ENCODE measurements at places on chromosomes 12 and 14.

- DNase-seq = peak; percentile 67
These were observed 52.0 kb upstream of the RIMBP2 start for GRCh38 chr12:130768120-130768519.

- DNase-seq = no peak
These were observed 73.9 kb downstream of the SPPL3 start for GRCh38 chr12:120830052-120830940.

DNA sequence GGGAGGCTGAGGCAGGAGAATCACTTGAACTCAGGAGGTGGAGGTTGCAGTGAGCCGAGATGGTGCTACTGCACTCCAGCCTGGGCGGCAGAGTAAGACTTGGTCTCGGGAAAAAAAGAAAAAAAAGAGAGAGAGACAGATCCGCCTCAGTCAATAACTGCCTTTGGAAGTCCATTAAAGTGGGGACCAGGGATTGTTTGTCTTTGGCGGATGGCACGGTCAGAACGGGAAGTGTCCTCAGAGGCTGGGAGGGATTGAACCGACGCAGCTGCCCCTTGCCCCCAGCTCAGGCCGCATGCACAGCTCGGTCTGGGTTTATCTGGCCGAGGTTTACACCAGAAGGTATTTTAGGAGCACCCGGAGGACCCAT, 54.4 kb downstream of the TESC start:
- DNase-seq = no peak

- DNase-seq = no peak
These were observed 8.5 kb downstream of the IRAK3 start for GRCh38 chr12:66197495-66197921.

DNA sequence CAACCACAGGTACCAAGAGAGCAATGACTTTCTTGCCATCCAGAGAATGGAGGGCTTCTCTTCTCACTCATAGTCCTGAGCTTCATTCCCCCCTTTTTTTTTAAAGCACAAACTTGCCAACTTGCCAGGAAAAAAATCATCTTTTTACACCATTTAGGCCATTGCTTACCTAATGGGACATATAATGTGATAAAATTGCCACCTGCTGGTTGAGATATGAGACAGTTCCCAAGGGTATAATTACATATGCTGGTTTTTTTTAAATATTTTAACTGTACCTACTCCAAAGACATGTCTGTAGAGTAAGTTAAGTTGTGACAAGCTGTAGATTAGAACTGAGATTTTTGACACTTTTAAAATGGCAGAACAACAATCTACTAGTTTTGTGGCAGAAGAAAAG, 519.1 kb upstream of the SEL1L start:
- no peak for DNase-seq

DNA sequence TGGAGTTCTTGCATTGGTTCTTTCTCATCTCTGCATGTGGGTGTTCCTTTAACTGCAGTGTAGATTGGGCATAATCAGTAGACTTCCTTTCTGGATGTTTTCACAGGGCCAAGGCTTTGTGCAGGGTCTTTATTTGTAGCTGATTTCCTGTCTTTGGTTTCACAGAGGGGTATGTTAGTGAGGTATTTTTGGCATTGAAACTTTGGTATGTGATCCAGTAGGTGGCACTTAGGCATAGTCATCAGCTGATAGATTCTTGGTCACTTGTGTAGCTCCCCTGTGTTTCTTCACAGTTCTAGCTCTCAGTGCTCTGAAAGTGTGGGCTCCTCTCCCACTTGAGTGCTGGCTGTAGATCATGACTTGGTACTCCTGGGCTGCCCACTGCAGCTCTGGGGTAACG, 52.7 kb upstream of the LMO3 start:
- no peak for DNase-seq

DNA sequence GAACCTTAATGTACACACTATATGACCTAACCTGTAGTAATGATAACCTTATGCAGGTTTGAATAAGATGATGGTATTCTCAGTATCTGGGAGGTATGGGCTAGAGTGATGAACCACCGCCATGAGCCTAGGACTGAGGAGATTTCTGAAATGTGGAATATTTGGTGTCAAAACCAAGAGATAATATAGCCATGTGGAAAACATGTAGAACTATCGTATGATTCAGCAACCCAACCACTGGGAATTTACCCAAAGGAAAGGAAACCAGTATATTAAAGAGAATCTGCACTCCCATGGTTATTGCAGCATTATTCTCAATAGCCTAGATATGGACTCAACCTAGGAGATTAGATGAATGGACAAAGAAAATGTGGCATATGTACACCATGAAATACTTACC, 271.7 kb upstream of the BTG1 start:
- no peak for DNase-seq

DNA sequence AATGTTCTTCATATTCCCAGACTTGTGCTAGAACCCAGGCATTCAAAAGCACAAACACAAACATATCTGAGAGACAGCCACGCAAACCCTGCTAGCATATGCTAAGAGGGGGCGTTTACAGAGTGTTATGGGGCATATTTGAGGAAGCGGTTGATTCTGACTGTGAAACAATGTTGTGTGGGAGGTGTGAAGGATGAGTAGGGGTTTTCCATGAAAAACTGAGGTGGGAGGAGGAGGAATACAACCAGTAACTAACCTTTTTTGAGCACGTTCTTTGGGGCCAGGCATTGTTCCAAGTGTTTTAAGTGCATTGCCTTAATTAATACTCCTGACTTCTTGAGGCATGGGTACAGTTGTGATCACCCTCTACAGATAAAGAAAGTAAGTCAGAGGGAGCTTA, 499.5 kb downstream of the AACS start:
- DNase-seq = no peak

- no peak for DNase-seq
These were observed 10.9 kb upstream of the ITGB7 start for GRCh38 chr12:53217931-53218307.

DNA sequence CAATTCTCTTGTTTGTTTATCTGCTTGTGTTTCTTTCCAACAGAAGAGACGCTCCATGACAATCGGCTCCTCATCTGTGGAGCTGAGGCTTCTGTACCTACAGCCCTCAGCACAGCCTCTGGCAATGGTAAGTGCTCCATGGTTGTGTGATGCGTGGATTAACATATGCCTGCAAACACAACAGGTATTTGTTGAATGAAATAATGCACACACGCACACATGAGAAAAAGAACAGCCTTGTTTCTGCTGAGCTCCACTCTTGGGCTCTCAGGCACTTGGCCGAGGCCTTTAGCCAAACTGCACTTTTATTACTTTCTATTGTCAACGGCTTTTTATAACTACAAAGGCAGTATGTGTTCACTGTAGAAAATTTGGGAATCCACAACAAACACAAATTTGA, 120.4 kb upstream of the TMCC3 start:
- no peak for DNase-seq

DNA sequence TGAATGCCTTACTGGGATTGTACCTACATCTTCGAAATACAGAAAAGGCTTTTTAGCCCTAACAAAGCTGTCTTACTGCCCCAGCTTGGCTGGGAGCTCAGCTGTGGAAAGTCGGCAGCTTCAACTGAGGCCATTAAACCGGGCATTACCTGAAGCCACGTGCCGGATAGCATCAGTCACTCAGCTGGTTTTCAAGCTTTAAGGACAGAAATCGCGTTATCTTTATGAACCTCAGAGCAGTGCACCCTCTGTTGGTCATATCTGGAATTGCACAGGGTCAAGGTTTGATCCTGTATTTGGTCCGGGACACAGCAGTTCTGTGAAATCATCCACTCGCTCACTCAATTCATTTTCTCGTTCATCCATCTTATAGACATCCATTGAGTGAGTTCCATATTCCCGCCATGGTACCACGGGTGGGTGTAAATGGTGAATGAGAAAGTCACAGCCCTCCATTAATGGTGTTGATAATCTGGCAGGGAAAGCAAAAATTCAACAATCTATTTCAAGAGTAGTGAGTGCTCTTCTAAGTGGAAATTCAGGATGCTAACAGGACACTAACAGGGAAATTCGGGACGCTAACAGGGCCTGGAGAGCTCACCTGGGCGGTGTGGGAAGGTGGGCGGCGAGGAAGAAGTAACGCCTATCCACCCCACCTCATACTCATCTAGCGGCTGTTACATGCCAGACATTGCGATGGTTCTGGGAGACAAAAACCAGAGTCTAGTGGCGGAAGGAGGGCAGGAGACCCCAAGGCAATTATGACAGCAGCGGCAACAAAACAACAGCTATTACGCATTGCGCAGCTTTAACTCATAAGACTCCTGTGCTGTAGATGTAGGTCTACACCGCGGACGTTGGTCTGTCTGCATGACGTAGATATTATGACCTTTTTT, 60.6 kb upstream of the TCL1A start:
- peak; percentile 51 for DNase-seq

DNA sequence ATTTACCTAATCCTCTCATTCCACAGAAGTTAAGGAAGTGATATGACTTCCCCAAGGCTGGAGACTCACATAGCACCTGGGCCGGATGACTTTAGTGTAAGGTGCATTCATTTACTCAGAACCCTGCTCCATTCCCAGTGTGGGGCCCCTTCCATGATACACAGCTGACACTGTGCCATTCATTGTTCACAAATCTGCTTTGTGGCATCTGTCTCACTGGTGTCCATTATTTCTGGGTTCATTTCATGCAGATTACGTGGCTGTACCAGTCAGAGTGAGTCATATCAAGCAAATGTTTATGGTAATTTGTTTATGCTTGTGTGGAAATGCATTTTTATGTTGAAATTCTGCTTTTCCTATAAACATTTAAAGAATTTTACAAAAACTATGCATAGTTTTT, 5.2 kb downstream of the ANO4 start:
- DNase-seq = no peak

DNA sequence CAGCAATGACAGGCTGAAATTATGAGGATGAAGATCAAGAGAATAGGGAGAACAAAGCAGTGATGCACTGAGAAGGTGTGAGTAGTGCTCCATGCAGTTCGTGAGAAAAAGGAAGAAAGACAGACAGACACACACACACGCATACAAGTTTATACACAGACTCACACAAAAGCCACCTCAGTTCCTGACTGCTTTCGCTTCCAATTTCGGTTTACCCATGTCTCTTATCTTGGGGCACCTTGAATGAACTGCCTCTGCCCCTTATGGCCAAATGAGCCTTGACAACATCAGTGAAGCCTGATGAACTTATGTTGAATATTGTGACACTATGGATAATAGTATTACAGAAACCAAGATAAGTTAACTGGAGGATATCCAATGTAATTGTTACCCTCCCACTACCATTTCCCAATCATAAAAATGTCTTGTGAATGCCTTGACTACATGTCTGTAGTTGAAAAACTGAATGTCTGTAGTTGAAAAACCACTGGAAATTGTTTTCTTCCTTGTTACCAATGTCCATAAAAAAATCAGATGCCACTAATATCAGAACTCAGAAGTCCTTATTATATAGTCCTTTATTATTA, 380.4 kb upstream of the DDHD1 start:
- DNase-seq = no peak

DNA sequence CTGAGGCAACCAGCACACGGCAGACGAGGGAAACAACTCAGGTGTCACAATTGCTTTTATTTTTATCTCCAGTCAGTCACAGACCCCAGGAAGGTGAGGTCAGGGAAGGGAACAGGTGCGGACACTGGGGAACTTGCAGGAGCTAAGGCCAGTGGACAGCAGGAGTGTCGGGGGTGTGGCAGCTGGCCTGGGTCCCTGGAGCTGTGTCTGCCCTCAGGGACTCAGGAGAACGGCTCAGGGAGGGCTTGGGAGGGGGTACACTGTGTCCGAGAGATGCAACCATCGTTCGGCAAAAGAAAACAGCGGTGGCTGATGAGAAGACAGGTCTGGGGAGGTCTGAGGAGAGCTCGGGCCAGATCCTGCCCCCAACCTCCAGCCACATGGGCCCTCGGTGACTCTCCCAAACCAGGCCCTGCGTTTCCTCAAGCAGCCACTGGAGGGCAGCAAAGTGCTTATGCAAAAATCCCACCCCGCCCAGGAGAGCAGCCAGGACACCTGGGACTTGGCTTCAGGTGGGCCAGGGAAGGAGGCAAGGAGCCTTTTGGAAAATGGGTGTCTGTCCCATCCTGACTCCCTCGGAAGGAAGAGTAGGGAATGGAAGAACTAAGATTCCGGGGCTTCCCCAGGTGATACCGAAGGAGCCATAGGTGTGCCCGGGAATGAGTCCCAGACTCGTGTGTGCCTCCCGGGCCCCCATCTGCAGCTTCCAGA, 24.1 kb upstream of the BCDIN3D start:
- DNase-seq = peak; percentile 72

DNA sequence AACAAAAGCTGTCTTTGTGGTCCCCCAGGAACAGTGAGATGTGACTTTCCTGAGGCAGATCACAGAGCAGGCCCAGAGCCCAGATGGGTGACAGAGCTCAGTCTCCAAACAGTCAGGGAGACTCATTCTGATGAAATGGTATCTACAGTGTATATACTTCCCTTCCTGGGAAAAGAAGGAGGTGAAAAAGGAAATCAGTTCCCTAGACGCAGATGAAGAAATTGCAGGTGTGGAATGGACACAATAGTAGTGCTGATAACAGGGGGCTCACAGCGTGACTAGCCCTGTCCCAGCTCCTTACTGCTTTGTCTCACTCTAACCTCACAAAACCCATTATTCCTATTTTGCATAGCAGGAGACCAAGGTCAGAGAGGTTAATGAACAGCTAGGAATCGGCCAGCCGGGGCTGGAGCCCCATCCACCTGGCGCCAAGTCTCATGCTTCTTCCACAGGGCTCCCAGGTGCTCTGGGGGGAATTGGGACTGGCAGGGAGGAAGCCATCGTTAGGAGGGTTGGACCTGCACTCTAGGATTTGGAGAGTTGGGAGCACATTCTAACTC, 11.9 kb downstream of the KCNH3 start:
- DNase-seq = no peak

- no peak for DNase-seq
These were observed 729.2 kb downstream of the LRFN5 start for GRCh38 chr14:42335918-42336317.

DNA sequence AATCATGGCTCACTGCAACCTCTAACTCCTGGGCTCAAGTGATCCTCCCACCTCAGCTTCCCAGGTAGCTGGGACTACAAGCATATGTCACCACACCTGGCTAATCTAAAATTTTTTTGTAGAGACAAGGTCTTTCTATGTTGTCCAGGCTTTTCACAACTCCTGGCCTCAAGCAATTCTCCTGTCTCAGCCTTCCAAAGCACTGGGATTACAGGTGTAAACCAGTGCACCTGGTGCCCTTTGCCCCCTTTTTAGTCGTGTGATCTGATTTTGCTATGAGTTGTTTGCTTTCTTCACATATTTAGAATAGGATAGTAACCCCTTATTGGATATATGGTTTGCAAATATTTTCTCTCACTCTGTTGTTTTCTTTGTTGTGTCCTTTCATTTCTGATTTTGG, 1.7 kb upstream of the RAD52 start:
- no peak for DNase-seq

Measured in activated CD4-positive, alpha-beta T cell treated with anti-CD3 and anti-CD28 coated beads, Interleukin-2, amount 50 U/mL, for 16 hours (primary cell).